ENCODE measurements at places on chromosomes 5 and 9. TPM values are rescaled to one million over a fixed set of nuclear protein-coding genes. Genes with fewer than 3 reads are reported as not detected.

The GTF3C5 gene
- total RNA-seq: 30.5 TPM

The IL17B gene
- total RNA-seq: 0.83 TPM

The ZNF883 gene
- total RNA-seq: 4.1 TPM

The PPP3R2 gene
- not detected for total RNA-seq

The LCN9 gene
- not detected for total RNA-seq

DNA sequence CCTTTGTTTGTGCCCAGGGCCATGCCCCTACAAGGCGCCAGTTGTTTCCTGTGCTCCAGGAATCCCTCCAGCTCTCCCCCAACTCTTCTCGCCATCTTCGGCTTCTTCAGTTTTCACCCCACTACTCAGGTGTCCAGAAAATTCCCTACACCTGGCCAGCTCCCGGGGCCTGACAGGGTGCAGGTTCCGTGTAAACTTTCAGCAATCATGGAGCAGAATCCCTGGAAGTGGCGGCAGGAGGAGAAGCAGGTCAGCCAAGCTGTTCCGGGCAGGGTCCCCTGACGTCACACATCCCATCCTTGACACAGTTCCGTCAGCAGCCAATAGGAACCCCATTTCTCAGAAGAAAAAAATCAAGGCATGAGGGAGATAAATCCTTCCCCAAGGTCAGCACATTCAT, 12.2 kb upstream of the ADGRD2 start:
- no peak for DNase-seq
- no peak overlapping the region for H3K27ac ChIP-seq
- H3K27me3 ChIP-seq: no peaks in the 10 kb centered on the region
- H3K4me3 ChIP-seq: no peak overlapping the region
- H3K4me1 ChIP-seq: no peaks in the 10 kb centered on the region

DNA sequence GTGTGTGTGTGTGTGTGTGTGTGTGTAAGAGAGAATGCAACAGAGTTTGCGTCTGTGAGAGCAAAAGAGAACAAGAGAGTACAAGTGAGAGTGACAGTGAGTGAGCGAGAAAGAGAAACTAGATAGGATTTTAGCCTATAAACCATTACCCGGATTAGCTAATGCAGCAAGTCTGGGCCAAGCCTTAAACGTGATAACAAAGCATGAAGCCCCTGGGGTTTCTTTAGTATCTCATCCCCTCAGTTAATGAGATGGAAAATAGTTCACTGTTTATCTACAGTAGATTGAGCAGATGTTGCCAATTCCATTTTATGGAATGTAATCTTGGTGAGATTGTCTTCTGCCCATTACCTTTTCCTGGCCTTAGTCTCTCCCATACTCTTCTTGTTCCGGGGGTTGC, 114.5 kb downstream of the MAT2B start:
- DNase-seq: no peak
- no peaks in the 10 kb centered on the region for H3K4me1 ChIP-seq
- no peak overlapping the region for H3K27ac ChIP-seq
- no peaks in the 10 kb centered on the region for H3K27me3 ChIP-seq
- no peaks in the 10 kb centered on the region for H3K36me3 ChIP-seq
- no peak overlapping the region for H3K4me3 ChIP-seq

GRCh38 chr9:138117101-138117750, 239.6 kb downstream of the CACNA1B start:
- no peak for DNase-seq
- H3K27me3 ChIP-seq: no peaks in the 10 kb centered on the region
- H3K27ac ChIP-seq: no peak overlapping the region
- no peaks in the 10 kb centered on the region for H3K36me3 ChIP-seq
- no peaks in the 10 kb centered on the region for H3K4me1 ChIP-seq
- no peak overlapping the region for H3K4me3 ChIP-seq

DNA sequence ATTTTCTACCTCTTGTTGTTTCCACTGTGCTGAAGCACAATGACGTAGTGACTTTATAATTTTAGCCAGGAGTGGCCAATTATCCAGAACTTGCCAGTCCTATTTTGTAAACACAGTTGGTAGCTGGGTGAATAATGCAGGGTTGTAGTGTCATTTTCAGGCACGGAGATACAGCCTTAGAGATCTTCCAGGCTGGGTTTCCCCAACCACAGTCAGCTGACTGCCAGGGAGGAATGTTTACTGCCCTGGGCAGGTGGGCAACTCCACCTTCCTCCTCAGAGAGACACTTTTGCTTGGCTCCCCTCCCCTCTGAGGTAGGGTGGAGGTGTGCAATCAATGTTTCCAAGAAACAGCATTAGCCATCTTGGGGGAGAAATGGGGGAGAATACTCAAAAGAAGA, 228.1 kb upstream of the NR4A3 start:
- no peaks in the 10 kb centered on the region for H3K36me3 ChIP-seq
- no peaks in the 10 kb centered on the region for H3K27me3 ChIP-seq
- no peak overlapping the region for H3K27ac ChIP-seq
- no peak for DNase-seq
- H3K4me3 ChIP-seq: no peak overlapping the region

GRCh38 chr5:122661496-122662180, 113.2 kb upstream of the SNX2 start:
- H3K4me3 ChIP-seq: no peak overlapping the region
- no peak for DNase-seq
- no peaks in the 10 kb centered on the region for H3K4me1 ChIP-seq
- no peaks in the 10 kb centered on the region for H3K36me3 ChIP-seq
- H3K27me3 ChIP-seq: no peaks in the 10 kb centered on the region
- no peak overlapping the region for H3K27ac ChIP-seq

DNA sequence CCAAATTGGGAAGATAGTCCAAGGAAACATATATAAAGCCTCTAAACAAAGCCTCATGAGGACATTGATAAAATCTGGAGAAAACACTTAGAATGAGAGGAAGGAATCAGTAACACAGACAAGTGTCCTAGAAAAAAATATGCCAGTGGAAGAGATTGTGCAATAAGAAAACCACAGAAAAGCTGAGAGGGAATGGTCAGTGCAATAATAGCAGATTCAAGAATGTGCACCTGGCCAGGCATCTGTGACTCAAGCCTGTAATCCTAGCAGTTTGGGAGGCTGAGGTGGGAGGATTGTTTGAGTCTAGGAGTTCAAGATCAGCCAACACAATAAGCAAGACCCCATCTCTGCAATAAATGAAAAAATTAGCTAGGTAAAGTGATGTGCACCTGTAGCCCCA, 691.2 kb upstream of the CDH6 start:
- no peaks in the 10 kb centered on the region for H3K4me1 ChIP-seq
- H3K36me3 ChIP-seq: no peaks in the 10 kb centered on the region
- H3K4me3 ChIP-seq: no peak overlapping the region
- H3K27ac ChIP-seq: no peak overlapping the region
- DNase-seq: no peak
- no peaks in the 10 kb centered on the region for H3K27me3 ChIP-seq

DNA sequence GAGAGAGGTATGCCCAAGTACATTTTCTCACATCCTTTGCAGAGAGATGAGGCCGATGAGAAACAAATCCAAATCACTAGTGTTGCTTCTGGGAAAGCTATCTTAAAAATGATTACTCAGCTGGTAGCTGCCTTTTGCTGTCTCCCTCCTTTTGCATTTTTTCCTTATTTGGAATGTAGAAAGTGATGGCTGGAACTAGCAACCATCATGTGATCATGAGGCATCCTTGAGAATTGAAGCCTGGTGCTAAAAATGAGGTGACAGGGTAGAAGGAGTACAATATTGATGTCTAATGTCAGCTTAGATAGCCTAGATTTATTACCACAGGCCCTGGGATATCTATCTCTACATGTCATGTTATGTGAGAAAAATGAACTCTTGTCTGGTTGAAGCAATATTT, 109.3 kb upstream of the TAF11L2 start:
- no peaks in the 10 kb centered on the region for H3K4me1 ChIP-seq
- no peak for DNase-seq
- no peaks in the 10 kb centered on the region for H3K36me3 ChIP-seq
- no peak overlapping the region for H3K27ac ChIP-seq

- H3K27me3 ChIP-seq: no peaks in the 10 kb centered on the region
- peak overlapping the region; percentile 89 for H3K27ac ChIP-seq
- peak overlapping the region; percentile 72 for H3K4me3 ChIP-seq
- H3K36me3 ChIP-seq: no peaks in the 10 kb centered on the region
- DNase-seq: no peak
- no peaks in the 10 kb centered on the region for H3K4me1 ChIP-seq
Observed at GRCh38 chr5:142320851-142321560, 3.8 kb downstream of the SPRY4 start.

DNA sequence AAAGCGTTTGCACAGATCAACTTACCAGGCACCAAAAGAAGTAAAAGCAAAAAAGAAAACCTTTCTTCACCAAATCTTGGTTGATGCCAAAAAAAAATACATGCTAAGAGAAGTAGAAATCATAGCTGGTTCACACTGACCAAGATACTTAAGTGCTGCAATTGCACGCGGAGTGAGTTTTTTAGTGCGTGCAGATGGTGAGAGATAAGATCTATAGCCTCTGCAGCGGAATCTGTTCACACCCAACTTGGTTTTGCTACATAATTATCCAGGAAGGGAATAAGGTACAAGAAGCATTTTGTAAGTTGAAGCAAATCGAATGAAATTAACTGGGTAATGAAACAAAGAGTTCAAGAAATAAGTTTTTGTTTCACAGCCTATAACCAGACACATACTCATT, 36.4 kb upstream of the CCDC152 start:
- no peak overlapping the region for H3K27ac ChIP-seq
- no peaks in the 10 kb centered on the region for H3K27me3 ChIP-seq
- DNase-seq: no peak
- no peaks in the 10 kb centered on the region for H3K4me1 ChIP-seq

DNA sequence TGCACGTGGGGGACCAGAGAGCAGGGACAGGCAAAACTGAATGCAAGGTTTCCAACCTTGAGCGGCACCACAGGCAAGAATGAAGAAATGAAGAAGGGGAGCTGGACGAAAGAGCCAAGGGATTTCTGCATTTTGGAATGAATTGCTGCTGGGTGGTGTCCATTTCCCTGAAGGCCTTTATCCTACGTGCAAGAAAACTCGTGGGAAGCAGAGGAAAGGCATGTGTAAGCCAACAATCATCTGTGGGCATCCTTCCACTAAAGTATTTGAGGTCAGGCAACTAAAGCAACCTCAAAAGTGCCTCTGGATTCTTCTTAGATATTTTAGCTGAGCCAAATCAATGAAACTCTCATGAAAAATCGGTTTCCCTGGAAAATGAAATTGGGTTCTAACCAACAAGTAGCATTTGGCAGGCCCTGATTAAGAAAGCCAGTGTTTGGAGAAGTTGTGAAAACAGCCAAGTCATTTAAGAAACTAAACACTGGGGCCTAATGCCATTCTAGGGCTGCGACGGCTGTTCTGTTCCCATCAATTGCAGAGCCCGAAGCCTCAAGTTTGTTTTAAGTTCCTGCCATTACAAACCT, 4.7 kb upstream of the TGFBI start:
- no peak overlapping the region for H3K4me3 ChIP-seq
- H3K27ac ChIP-seq: no peak overlapping the region
- no peaks in the 10 kb centered on the region for H3K27me3 ChIP-seq
- no peaks in the 10 kb centered on the region for H3K36me3 ChIP-seq
- no peak for DNase-seq

DNA sequence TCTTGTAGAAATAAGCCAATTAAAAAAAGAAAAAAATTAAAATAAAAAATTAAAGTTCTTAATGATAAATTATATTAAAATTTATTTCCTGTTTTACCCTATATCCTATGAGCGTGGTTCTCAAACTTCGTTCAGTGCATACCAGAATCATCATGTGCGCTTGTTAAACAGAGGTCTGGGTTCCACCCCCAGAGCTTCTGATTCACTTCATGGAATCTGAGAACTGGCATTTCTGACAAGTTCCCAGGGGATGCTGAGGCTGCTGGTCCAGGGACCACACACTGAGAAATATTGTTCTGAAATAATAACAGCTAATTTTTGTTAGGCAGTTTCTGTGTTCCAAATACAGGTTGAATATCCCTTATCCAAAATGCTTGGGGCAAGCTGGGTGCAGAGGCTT, 79.3 kb downstream of the TMC1 start:
- no peaks in the 10 kb centered on the region for H3K36me3 ChIP-seq
- no peak overlapping the region for H3K27ac ChIP-seq
- DNase-seq: no peak
- no peak overlapping the region for H3K4me3 ChIP-seq

DNA sequence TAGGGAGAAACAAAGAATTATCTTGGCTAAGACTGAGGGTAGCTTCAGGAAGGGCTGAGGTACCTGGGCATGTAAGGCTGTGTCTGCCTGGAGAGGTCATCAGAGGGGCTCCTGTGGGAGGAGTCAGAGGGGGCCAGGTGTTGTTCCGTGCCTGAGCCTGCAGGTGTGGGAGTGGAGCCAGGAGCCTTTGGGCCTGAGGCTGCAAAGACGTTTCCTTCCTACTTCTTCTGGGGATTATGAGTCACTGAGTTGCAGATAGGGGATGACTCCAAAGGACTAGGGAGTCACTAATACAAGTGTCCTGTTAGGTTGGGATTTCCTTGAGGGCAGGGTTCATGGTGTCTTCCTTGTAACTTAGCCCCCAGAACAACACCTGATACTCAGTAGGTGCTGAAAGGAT, 391.1 kb downstream of the ARHGEF28 start:
- no peaks in the 10 kb centered on the region for H3K4me1 ChIP-seq
- no peak overlapping the region for H3K4me3 ChIP-seq
- no peaks in the 10 kb centered on the region for H3K27me3 ChIP-seq
- no peak for DNase-seq

- no peak overlapping the region for H3K4me3 ChIP-seq
- H3K4me1 ChIP-seq: no peaks in the 10 kb centered on the region
- H3K27me3 ChIP-seq: no peaks in the 10 kb centered on the region
- DNase-seq: no peak
Observed at GRCh38 chr9:15211815-15212495, 95.1 kb downstream of the TTC39B start.

- H3K4me1 ChIP-seq: peaks cover 40% of the 10 kb centered on the region
- DNase-seq: no peak
- no peaks in the 10 kb centered on the region for H3K36me3 ChIP-seq
- peak overlapping the region; percentile 63 for H3K27ac ChIP-seq
- H3K27me3 ChIP-seq: no peaks in the 10 kb centered on the region
Observed at GRCh38 chr5:139709582-139710318, 61.6 kb downstream of the CXXC5 start.

DNA sequence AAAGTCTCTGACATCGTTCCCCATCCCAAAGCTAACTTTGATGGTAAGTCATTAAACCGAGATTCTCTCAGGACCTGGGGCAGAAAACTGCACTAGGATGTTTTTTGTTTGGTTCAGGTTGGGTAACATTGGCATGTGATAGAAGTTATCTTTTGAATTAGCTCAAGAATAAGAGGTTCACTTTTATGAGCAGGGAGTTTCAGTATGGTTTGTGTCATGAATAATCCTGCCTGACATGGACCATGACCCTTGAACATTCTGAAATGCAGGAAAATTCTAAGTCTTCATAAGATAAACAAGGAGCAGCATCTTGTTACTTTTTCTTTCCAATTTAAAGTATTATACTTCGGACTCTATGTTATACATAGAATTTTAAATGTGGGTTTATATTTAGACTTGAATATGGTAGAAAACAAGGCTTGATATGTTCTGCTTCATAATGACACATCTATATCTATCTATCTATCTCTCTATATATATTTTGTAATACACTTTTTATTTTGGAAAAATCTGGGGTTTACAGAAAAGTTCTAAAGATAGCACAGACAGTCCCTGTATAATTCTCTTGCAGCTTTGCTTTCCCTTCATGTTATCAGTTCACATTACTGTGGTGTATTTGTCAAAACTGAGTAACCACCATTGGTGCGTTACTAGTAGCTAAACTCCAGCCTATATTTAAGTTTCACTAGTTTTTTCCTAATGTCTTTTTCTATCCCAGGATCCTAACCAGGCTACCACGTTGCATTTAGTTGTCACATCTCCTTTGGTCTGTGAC, 102.7 kb upstream of the TAF11L2 start:
- H3K4me3 ChIP-seq: no peak overlapping the region
- H3K36me3 ChIP-seq: no peaks in the 10 kb centered on the region
- H3K4me1 ChIP-seq: no peaks in the 10 kb centered on the region
- no peak overlapping the region for H3K27ac ChIP-seq
- no peaks in the 10 kb centered on the region for H3K27me3 ChIP-seq
- DNase-seq: no peak

All from right atrium auricular region (tissue), 2 donors.